Fibroblast of skin of back (primary cell): ENCODE measurements at places on chromosomes 6 and 20.

DNA sequence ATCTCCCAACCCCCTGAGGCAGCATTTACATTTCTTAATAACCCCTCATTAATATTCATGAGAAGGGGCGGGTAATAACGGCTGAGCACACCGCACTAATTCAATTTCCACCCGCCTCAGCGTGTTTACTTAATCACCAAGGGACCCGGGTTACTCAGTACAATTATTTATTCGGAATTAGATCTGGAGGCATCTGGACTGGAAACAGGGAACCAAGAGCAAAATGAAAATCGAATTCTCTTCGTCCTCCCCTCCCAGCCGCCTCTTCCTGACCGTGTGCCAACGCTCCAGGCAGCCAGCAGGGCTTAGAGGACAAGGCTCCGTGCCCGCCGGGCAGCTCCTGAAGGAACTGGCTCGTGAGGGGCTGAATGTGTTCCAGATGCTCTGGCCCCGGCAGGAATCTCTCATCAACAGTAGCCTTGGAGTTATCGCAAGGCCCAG lies 23.5 kb upstream of the CTNNBL1 start:
- peak; percentile 18 for DNase-seq

- DNase-seq, result no peak
Observed at GRCh38 chr6:129686941-129687627, 22.9 kb downstream of the ARHGAP18 start.

DNA sequence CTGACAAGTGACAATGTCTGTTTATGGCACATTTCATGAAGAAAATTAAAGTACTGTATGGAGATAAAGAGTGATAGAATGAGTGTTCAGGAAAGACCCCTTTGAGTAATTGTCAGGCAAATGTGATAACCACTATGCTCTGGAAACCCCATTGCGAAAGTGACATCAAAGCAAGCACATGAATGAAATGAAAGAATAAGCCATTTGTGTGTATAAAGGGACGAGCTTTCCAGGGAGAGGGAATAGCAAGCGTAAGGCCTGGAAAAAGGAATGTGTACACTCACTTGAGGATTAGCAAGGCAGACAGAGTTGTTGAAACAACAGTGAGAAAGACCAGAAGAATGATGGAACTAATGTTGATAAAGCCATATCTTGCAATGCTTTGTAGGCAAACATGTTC lies 490.0 kb downstream of the GRIK2 start:
- DNase-seq, result peak; percentile 83

DNA sequence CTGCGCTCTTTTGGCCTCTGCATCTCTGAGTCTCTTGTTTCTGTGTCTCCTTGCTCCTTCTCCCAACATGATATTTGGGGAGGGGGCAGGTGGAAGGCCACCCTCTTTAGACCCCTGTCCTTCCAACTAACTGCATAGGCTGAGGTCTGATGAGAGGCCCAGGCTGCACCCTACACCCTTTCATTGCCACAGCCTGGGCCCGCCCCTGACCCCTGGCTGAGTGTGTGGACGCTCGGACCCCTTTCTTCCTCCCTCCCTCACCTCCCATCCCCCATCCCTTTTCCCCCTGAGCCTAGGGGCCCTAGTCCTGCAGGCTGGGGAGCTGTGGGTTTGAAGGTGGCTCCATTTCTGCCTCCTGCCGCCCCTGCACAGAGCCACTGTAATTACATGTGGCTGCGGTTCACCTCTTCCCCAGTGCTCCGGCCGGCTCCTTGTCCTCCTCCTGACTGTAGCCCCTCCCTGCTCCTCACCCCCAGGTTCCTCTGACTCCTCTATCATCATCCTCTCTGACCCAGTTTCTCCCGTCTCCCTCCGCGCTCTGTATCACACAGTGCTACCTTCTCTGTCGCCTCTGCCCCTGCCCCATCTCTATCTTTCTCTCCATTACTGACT lies 6.8 kb downstream of the MDFI start:
- no peak for DNase-seq

DNA sequence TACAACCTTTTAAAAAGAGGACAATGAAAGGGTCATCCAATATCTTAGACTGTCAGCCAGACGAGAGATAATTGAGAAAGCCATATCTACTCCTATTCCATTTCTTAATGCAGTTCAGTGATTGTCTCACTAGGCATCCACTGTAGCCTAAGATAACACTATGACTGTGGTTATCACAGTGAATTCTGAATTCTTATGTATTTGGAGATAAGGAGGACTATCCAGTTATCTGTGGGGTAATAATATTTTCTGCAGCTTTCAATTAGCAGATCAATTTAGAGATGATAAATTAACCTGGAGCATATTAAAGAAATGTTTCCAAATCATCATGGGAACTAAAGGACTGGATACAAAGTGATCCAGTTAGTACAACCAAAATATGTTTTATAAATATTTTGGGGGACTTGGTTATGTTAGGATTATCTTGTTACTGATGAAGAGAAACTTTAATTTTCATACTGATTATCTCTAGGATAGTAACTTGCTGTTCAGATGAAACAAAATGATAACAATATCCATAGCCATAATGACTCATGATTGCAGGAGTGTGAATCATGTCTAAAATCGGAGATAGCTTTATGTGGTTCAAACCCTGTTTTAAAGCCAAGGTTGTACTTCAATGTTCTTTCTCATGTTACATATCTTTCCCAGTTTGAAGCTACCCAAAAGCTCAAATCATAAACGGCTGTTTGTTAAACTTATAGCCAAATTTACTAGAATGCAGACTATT lies 1152.0 kb downstream of the HACE1 start:
- no peak for DNase-seq
